T-cell (primary cell): ENCODE measurements at places on chromosomes 2 and 18.

DNA sequence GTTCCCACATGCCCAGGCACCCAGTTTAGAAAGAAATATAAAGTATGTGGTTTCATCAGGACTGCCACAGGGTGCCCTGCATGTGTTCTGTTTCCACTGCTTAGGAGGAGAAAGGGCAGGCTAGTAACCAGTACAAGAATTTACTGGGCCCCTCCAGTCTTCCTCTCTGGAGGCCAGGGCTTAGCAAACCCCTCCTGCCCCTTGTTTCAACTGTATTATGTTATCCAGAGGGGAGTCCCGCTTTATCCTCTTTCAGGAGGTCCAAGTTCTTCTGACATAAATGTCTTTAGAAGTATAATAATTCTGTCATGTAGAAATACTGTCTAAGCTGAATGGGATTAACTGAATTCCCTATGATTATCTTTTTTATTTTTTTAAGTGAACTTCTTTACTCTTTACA is 132.1 kb downstream of the WDSUB1 start:
- no peak overlapping the region for H3K27ac ChIP-seq
- H3K4me3 ChIP-seq, result no peak overlapping the region
- no peaks in the 10 kb centered on the region for H3K27me3 ChIP-seq
- DNase-seq, result no peak

DNA sequence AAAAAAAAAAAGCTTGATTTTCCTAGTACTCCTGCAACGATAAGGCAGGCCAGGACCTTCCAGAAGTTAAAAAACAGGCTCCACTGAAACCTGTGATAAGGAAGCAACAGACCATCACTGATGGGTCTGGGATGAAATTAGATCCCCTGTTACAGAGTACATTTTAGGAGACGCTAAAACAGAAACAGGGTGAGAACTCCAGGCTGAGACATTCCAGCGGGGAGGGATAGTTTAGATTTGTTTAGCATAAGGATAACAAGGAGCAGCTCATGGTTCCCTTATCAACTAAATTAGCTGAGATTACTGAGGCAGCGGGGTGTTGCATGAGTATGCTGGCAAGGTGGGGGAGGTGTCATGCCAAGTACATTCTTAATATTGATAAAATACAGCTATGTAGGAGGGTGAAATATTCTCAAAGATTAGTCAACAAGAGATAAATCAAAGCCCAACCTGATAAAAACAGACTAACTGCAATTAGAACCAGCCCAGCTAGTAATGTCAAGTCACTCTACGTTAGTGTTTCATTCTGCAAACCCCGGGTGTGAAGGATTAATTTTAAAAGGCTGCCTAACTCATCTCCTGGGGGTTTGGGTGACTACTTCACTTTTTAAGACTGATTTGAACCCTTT is 75.0 kb upstream of the BZW1 start:
- no peak for DNase-seq
- no peak overlapping the region for H3K27ac ChIP-seq
- no peaks in the 10 kb centered on the region for H3K36me3 ChIP-seq
- no peaks in the 10 kb centered on the region for H3K27me3 ChIP-seq

- H3K36me3 ChIP-seq, result no peaks in the 10 kb centered on the region
- peaks cover 4% of the 10 kb centered on the region for H3K27me3 ChIP-seq
- no peak overlapping the region for H3K4me3 ChIP-seq
- peaks cover 6% of the 10 kb centered on the region for H3K4me1 ChIP-seq
- H3K27ac ChIP-seq, result no peak overlapping the region
Measured at GRCh38 chr2:207224791-207225482, 59.2 kb upstream of the KLF7 start.

DNA sequence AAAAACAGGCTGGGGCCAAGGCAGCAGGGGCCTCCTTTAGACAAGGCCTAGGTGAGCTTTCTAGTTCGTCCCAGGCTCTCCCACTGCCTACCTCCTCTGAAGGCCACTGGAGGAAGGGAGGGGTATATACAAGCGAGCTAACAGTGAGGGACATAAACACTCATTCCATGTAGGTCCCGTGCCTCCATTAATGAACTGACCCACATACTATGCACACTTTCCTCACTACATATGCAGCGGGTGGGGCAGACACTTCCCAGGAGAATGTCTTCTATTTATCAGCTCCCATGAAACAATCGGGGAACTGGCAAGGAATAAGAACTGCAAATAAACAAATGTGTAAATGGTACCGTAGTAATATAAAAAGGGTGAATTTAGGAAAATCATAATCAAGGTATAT is 336.5 kb downstream of the NBAS start:
- no peaks in the 10 kb centered on the region for H3K27me3 ChIP-seq
- H3K36me3 ChIP-seq, result no peaks in the 10 kb centered on the region
- no peak for DNase-seq

DNA sequence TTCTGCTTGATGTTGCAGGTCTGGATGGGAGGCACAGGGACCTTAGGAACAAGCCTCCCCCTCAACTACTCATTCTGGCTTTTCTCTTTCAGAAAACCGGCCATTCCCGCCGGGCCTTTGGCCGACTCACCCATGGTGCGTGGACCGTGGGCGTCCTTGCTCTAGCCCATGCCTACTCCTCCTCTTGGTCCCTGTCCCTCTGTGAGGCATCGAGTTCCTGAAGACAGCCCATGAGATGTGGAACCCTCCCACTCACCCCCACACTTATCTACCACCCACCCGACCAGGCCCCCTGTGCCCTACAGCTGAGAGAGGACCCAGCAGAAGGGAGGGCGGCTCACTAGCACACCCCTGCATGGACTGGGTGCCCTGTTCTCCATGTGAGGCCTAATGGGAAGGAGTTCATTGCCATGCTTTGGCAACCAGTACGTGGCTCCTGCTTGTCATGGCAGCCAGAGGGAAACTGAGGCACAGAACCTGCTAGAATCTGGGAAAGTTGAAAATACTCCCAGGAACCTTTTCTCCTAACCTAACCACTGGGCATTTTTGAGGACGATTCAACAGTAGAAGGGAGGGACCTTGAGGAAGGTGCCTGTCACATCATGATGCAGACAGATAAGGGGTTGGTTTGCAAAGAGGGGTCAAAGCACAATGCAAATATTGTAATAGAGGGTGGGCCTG is 8.5 kb downstream of the SPEG start:
- no peak overlapping the region for H3K4me3 ChIP-seq
- H3K27me3 ChIP-seq, result no peaks in the 10 kb centered on the region
- H3K4me1 ChIP-seq, result peaks cover 20% of the 10 kb centered on the region
- no peaks in the 10 kb centered on the region for H3K36me3 ChIP-seq
- H3K27ac ChIP-seq, result no peak overlapping the region

- H3K4me1 ChIP-seq, result no peaks in the 10 kb centered on the region
- H3K27ac ChIP-seq, result no peak overlapping the region
- H3K27me3 ChIP-seq, result no peaks in the 10 kb centered on the region
Measured at GRCh38 chr18:44909191-44909719, 228.6 kb downstream of the SETBP1 start.

DNA sequence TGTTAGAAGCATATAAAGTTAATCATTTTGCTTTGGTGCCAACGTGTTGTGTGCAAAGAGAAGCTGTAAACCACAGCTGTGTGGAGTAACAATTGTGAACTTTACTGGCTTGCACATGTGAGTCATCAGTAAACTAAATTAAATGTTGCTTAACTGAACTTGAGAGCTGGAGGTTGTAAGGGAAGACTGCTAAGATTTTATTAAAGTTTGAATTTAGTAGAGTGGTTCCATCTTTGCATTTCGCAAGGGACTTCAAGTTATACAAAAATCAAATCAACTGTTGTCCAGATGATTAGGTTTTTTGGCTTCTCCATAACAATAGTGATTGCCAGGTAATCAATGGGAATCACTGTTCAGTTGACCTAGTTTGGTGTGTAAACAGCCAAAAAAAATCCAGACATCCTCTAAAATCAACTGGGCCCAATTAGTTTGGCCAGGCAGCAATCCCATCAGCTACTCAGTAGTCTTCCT is 247.4 kb downstream of the MYO3B start:
- H3K4me1 ChIP-seq, result no peaks in the 10 kb centered on the region
- no peak for DNase-seq
- H3K36me3 ChIP-seq, result no peaks in the 10 kb centered on the region
- no peak overlapping the region for H3K27ac ChIP-seq
- peaks cover 7% of the 10 kb centered on the region for H3K27me3 ChIP-seq

DNA sequence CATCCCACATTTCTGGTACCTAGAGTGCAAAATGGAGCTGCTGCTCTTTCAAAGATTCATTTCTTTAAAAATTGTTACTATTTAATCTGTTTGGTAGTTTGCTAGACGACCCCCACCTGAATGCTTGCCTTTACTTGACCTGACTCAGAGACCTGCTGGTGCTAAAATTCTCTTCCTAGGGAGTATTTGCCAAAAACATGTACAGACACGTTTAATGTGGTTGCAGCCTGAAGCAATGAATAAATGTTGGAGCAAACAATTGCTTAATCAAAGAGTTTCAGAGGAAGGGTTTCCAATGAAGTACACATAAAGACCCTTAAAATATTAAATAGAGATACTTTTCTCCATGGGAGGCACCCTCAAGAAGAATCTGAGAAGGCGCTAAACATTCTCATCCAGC is 734.4 kb downstream of the CBLN2 start:
- no peaks in the 10 kb centered on the region for H3K4me1 ChIP-seq
- DNase-seq, result no peak
- H3K4me3 ChIP-seq, result no peak overlapping the region
- H3K27me3 ChIP-seq, result no peaks in the 10 kb centered on the region

DNA sequence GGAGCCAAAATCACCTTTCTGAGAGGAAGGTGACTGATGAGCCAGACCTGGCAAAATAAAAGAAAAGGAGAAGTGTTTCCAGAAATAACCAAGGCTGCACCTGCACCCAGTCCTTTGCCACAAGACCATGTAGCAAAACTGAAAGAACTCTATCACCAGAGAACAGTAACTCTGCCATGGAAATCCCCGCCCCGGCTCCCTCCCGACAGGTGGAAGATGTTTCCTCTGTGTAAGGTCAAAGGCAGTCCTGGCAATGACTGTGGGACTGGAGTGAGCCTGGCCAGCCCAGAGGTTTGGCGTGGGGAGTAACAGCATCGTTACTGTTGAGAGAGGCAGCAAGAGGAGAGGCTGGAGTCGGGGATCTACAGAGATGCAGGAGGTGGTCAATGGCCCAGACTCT is 42.3 kb downstream of the SPRED2 start:
- H3K4me3 ChIP-seq, result no peak overlapping the region
- H3K27ac ChIP-seq, result no peak overlapping the region
- DNase-seq, result peak; percentile 8
- peaks cover 5% of the 10 kb centered on the region for H3K27me3 ChIP-seq
- no peaks in the 10 kb centered on the region for H3K36me3 ChIP-seq
- H3K4me1 ChIP-seq, result peaks cover 5% of the 10 kb centered on the region

DNA sequence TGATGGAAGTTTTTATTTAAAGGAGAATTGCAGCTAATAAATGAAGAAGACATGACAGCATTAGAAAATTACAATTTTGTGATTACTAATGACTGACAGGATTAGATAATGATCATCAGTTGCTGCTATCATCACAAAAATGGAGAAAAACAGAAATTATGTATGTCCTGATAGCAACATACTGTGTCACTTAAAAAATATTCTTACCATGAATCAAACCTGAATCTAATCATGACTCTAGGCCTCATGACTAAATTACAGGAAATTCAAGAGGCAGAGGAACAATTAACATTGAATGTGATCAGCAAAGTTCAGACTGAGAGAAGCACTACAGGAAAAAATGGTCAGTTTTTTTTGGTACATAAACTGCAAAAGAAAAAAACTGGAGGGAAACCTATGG is 147.8 kb downstream of the PMAIP1 start:
- DNase-seq, result no peak
- H3K27me3 ChIP-seq, result no peaks in the 10 kb centered on the region
- no peak overlapping the region for H3K4me3 ChIP-seq
- H3K36me3 ChIP-seq, result no peaks in the 10 kb centered on the region
- H3K4me1 ChIP-seq, result no peaks in the 10 kb centered on the region
- H3K27ac ChIP-seq, result no peak overlapping the region

GRCh38 chr2:45888167-45888566 is 236.7 kb downstream of the PRKCE start:
- no peaks in the 10 kb centered on the region for H3K36me3 ChIP-seq
- no peak for DNase-seq
- H3K4me3 ChIP-seq, result no peak overlapping the region
- H3K27me3 ChIP-seq, result no peaks in the 10 kb centered on the region
- no peak overlapping the region for H3K27ac ChIP-seq
- peaks cover 21% of the 10 kb centered on the region for H3K4me1 ChIP-seq

DNA sequence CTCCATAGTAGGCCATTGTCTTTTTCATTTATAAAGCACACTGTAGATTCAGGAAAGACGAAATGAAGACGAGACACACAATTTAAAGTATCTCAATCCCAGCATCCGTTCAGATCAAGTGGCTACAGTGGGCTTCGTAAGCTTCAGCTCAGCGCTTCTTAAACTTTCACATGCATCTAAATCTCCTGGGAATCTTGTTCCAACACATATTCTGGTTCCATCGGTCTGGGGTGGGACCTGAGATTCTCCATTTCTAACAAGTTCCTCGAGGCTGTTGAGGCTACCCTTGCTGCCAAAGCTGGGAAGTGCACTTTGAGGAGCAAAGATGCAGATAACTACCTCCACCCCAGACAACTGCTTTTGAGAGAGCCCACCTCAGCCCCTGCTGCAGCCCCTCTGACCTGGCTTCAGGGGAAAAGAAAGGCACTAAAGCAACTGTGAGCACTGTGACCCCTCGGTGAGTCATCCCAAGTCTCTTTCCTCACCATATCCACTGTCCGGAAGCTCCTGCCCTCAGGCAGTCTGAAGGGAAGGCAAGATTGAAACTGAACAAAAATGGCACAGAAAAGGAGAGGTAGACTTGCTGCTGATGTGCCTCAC is 201.1 kb upstream of the FBXO11 start:
- H3K27me3 ChIP-seq, result peaks cover 6% of the 10 kb centered on the region
- no peaks in the 10 kb centered on the region for H3K4me1 ChIP-seq
- no peak overlapping the region for H3K4me3 ChIP-seq
- DNase-seq, result no peak

- DNase-seq, result no peak
- no peaks in the 10 kb centered on the region for H3K27me3 ChIP-seq
- no peak overlapping the region for H3K4me3 ChIP-seq
- H3K36me3 ChIP-seq, result no peaks in the 10 kb centered on the region
Measured at GRCh38 chr2:78068808-78069207, 546.6 kb upstream of the LRRTM4 start.

GRCh38 chr2:238846628-238847418 is 1.1 kb upstream of the TWIST2 start:
- no peak overlapping the region for H3K4me3 ChIP-seq
- H3K27me3 ChIP-seq, result peaks cover 46% of the 10 kb centered on the region
- H3K27ac ChIP-seq, result no peak overlapping the region
- H3K4me1 ChIP-seq, result no peaks in the 10 kb centered on the region

- no peak for DNase-seq
- no peak overlapping the region for H3K27ac ChIP-seq
- no peaks in the 10 kb centered on the region for H3K36me3 ChIP-seq
- H3K4me1 ChIP-seq, result no peaks in the 10 kb centered on the region
- no peaks in the 10 kb centered on the region for H3K27me3 ChIP-seq
Measured at GRCh38 chr2:49241991-49242390, 87.7 kb upstream of the FSHR start.

DNA sequence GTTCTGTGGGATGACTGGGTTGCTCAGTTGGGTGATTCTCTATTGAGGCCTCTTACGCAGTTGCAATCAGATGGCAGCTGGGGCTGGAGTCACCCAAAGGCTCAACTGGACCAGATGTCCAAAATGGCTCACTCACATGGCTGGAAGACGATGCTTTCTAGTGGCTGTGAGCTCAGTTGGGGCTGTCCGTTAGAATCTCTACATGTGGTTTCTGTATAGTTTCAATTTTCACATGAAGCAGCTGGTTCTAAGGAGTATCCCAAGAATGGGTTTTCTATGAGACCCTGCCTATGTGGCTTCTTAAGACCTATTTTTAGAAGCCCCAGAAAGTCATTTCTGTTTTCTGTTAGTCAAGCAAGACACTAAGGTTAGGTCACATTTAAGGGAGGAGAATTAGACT is 4.4 kb downstream of the XRCC5 start:
- H3K36me3 ChIP-seq, result peaks cover 63% of the 10 kb centered on the region
- H3K27ac ChIP-seq, result peak overlapping the region; percentile 47
- H3K27me3 ChIP-seq, result no peaks in the 10 kb centered on the region
